ENCODE measurements at places on chromosomes 12 and 14. TPM values are rescaled to one million over a fixed set of nuclear protein-coding genes. Genes with fewer than 3 reads are reported as not detected.

Gene TBC1D30
- total RNA-seq: 0.28 TPM

Gene RNASE1
- total RNA-seq: not detected

Gene ABCD2
- 0.09 TPM for total RNA-seq

Gene TAC3
- total RNA-seq: not detected

Gene SDR9C7
- total RNA-seq: not detected

Gene BTBD7
- 24.9 TPM for total RNA-seq

Gene HOXC6
- total RNA-seq: 0.28 TPM

Gene SLC7A7
- 4.1 TPM for total RNA-seq

Gene NUAK1
- 25.8 TPM for total RNA-seq

Gene PTPN6
- under 0.01 TPM for total RNA-seq

Gene GRIP1
- total RNA-seq: 0.65 TPM

Gene KRT79
- total RNA-seq: not detected

Gene CLMN
- 1.9 TPM for total RNA-seq

Gene RDH16
- total RNA-seq: 0.14 TPM

Gene PELI2
- total RNA-seq: 16.6 TPM

Gene MDGA2
- under 0.01 TPM for total RNA-seq

Gene BMAL2
- 21.4 TPM for total RNA-seq

Gene RASSF9
- total RNA-seq: 0.85 TPM

Gene PTPRB
- total RNA-seq: 0.55 TPM

Gene PRB2
- not detected for total RNA-seq

Gene C1R
- 197 TPM for total RNA-seq

Gene GPR162
- 3.0 TPM for total RNA-seq

Gene ZNF410
- 69.8 TPM for total RNA-seq

Gene WASHC3
- 114 TPM for total RNA-seq

Gene KRT77
- not detected for total RNA-seq

Gene TOMM20L
- total RNA-seq: not detected

Gene ZNF664
- total RNA-seq: 37.2 TPM

Gene CEP170B
- total RNA-seq: 9.0 TPM

Gene MEG3
- total RNA-seq: 145 TPM

Gene CMKLR1
- 0.14 TPM for total RNA-seq

Gene PGF
- 3.5 TPM for total RNA-seq

Gene ASB2
- 0.28 TPM for total RNA-seq

Gene HOXC10
- 0.43 TPM for total RNA-seq

Gene VDR
- 8.1 TPM for total RNA-seq
